ENCODE measurements at places on chromosomes 4 and X. TPM values are rescaled to one million over a fixed set of nuclear protein-coding genes. Genes with fewer than 3 reads are reported as not detected.

DNA sequence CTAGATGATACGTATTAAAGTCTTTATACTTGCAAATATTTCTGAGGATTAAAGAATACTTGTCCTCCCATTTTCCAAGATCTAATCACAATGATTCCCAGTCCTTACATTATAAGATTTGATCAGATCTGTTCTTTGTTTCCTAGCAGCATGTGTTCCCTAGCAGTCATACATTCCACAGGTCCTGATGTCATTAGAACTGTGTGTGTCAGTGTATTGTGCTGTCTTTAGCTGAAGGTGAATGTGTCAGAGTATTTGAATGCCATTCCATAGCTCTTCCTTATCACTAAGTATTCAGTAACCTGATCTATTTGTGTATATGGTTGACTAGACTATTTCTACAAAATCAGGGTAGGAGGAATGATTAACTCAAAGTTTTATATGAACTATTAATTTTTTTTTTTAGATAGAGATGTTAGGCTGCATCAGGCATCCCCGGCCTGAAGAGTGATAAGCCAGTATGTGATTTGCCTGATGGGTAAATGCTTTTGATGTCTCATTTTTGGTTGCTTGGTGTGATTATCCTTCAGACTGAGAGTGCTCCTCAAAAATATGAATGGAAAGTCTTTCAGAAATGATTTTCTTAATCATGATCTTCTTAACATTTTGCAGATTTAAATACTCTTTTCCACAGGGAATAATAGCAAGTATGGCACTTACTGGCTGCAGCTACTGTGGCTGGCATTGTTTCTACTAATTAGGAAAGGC lies 4.4 kb downstream of the ADGRL3 start:
- no peak for DNase-seq

GRCh38 chrX:15674841-15675489 lies 10.4 kb upstream of the CLTRN start:
- peak; percentile 97 for DNase-seq

GRCh38 chrX:1679238-1679637 lies 64.4 kb downstream of the ASMT start:
- no peak for DNase-seq

GRCh38 chr4:30536231-30536630 lies 183.9 kb upstream of the PCDH7 start:
- no peak for DNase-seq

DNA sequence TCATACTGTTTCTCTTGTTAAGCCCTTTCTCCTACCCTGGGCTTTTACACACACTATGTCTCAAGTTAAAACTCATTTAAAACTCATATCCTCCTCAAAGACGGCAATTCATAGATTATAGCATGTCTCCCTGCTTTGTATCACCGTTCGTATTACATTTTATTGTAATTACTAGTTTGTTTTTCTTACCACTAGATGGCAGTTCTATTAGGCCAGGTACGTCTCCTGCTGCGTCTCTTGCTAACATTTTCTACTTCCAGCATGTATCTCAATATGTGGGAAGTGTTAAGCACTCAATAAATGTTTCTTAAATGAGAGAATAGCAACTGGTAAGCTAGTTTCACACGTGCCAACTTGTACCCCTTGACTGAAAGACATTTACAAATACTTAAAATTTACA lies 450.3 kb upstream of the PCDH7 start:
- no peak for DNase-seq

- DNase-seq: peak; percentile 90
Observed at GRCh38 chr4:145909281-145909715, 29.3 kb downstream of the ZNF827 start.

- no peak for DNase-seq
Observed at GRCh38 chr4:154137320-154137905, 348.5 kb upstream of the SFRP2 start.

DNA sequence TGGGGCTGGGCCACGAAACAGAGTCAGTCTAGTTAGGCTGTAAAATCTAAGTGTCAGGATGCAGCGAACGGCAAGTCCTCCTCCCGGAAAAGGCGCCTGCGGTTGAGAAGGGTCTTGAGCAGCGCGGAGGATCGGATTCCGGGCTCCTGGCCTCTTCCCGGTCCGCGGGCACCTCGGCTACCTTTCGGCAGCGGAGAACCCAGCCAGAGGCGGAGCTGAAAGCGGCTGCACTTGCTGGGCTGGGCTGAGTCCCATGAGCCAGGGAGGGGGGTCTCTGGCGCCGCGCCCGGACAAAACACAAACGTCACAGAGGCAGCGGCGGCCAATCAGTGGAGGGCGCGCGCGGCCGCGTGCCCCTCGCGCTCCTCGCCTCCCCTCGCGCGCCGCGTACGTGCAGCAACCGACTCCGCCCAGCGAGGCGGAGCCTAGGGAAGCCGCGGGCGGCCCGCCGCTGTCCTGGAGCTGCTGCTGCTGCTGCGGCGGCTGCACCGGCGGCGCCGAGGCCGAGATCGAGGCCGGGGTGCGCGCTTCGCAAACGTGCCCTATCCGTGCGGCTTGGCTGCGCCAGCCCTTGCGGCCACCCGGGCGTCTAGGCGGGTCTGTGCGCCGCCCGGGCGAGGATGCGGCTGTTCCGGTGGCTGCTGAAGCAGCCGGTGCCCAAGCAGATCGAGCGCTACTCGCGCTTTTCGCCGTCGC lies at the start of gene PDK3:
TSS of gene PDK3 (plus strand) at position 451 of the 696 bp plus-strand sequence. CDS start at position 621, 170 bp downstream.
- peak; percentile 93 for DNase-seq

- DNase-seq: no peak
Observed at GRCh38 chr4:2352729-2353221, 65.7 kb downstream of the ZFYVE28 start.

- DNase-seq: no peak
Observed at GRCh38 chrX:101257448-101258258, 33.5 kb downstream of the TAF7L start.

GRCh38 chrX:41677183-41678060 lies 11.4 kb upstream of the GPR34 start:
- no peak for DNase-seq

DNA sequence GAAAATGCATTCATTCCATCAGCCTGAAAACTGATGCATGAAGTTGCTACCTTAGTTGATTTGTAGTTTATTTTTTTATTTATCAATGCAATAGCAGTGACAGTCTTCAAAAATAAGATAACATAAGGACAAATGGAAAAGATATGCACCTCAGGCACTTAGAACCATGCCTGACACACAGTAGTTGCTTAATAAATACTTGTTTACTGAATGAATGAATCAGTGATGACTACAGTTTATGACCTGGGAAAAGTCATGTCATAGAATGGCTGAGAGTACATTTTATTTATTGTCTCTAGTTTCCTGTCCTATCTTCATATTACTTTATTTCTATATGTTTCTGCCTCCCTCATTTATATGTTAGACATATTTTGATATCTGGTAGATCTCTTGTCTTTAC lies 171.8 kb downstream of the TLL1 start:
- DNase-seq: no peak

DNA sequence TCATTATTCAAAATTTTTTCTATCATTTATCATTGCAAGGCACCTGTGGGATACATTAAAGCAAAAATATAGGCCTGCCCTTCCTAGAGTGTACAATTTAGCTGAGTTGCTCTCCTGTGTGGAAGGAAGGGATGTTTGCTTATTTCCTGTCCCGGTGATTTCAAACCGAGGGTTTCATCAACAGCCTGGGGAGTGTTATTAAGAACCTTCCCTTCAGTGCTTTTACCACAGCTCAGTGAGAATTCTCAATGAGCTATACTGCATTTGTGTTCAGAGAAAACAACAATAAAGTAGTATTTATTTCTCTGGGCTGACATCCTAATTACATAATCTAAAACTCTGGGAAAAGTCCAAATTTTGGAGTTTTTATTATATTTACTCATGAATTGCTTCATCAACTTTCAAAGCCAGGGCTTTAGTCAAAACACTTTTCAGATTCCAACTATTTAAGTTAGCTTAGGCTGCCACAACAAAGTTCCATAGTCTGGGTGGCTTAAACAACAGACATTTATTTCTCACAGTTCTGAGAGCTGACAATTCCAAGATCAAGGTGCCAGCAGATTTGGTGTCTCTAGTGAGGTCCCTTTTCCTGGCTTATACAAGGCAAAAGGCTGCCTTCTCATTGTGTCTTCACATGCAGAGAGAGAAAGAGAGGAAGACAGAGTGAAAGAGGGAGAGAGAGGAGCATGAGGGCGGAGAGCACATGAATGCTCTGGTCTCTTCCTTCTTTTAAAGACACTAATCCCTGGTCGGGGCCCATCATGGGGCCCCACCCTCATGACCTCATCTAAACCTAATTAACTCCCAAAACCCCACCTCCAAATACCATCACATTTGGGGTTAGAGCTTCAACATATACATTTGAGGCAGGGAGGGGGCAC lies 62.6 kb downstream of the MMRN1 start:
- DNase-seq: no peak

GRCh38 chr4:98508829-98509598 lies 149.4 kb downstream of the TSPAN5 start:
- DNase-seq: no peak

DNA sequence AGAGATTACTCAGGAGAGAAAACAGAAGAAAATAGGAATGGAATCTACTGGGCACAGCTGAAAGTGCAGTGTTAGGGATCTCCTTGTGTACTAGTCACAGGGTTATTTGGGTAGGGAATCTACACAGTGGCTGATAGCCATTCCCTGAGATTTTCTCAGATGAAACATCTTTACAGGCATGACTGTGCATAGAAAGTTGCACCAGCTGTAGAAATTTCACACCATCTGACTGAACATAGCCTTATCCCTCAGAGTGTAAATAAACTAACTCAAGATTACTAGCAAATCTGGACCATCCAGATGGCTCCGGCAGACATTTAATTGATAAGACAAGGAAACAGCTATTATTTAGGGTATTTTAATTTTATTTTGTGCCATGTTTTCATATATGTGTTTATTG lies 2053.5 kb upstream of the TENM3 start:
- no peak for DNase-seq

DNA sequence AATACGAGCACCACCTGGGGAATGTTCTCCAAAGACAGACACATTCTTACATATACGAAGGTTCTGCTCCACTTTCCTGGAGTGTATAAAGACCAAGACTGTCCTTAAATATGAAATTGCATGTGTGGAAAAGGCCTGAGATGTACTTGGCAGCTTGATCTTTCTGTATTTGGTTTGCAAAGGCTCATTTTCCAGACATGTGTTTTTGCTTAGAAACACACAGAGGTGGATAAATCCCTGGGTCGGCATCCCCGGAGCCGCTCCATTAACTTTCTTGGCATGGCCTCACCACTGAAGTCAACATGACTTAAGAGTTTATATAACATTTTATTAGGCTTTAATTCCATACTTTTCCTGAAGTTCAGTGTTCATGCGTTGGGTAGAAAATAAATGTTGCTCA lies 239.4 kb downstream of the LDB2 start:
- DNase-seq: no peak

DNA sequence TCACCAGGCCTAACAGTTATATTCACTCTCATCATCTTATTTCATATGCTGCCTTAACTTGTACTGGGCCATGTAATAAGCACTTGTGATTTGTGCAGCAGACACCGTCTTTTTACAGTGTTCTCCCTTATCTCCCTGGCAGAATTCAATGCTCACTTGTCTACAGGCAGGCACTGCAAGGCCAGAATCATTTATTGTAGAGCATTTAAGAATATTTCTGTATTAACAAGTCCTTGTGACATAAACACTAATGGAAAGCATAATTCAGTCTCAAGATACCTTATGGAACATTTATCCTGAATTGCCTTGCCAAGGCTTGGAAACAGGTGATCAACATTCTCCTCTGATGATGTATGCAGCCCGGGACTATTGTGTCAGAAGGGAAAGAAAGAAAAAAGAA lies 808.9 kb downstream of the STPG2 start:
- DNase-seq: no peak

DNA sequence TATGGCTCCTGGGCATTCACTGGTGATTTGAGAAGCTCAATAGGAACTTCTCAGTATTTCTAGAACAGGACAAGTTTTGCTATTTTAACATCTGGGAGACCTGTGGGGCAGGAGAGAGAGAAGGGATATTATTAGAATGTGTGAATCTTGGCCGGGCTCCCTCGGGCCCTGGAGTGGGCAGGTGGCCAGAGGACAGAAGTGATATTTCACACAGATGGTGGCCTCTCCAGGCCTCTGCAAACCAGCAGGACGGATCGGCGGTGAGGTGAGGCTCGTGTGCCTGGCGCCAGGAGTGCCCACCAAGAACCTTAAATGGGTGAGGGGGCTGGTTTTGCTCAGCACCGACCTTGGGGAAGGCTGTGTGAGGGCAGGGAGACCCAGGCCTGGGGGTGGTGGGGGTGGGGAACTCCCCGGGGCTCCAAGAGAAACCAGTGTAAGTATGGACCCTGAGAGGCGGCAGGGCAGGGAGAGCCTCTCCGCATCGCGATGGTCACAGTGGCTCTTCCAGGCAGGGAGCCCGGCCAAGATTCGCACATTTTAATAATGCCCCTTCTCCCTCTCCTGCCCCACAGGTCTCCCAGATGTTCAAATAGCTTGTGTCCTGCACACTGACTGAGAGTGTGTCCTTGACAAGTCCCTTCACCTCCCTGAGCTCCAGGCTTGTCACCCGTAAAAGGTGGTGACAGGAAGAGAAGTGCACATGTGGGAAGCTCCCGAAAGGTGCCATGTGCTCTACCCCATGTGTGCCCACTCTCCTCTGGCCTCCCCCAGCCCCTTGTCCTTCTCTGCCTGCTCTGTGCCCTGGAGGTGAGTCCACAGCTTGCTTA lies 64.9 kb downstream of the SORCS2 start:
- no peak for DNase-seq

- no peak for DNase-seq
Observed at GRCh38 chrX:100609591-100609990, 24.9 kb downstream of the TNMD start.

DNA sequence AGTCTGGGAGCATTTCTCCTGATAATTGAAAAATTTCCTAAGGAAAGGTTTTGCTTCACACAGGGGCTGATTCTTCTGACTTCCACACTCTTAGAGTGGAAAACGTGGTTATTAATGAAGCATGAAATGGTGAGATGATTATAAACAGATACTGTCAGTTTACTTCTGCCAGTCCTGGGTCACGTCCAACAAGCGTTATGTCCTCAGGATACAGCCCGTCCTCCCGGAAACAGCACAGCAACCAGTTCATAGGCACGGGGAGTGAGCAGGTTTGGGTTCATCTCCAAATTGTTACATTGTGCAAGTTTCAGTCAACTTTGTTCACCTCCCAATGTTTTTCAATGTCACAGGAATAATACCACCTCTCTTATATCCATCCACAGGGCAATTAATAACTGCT lies 98.8 kb downstream of the NPNT start:
- DNase-seq: no peak

The TCP11X2 gene
- 0.17 TPM for total RNA-seq

The RBPJ gene
- 72.1 TPM for total RNA-seq

The KIAA1210 gene
- total RNA-seq: not detected

The HSPA4L gene
- 13.1 TPM for total RNA-seq

The RPA4 gene
- total RNA-seq: 0.98 TPM

The OTC gene
- total RNA-seq: 4.1 TPM
